ENCODE measurements at places on chromosomes 3 and 15. TPM values are rescaled to one million over a fixed set of nuclear protein-coding genes. Genes with fewer than 3 reads are reported as not detected.

- DNase-seq, result no peak
Measured at GRCh38 chr3:45054196-45054857, 28.2 kb downstream of the CLEC3B start.

DNA sequence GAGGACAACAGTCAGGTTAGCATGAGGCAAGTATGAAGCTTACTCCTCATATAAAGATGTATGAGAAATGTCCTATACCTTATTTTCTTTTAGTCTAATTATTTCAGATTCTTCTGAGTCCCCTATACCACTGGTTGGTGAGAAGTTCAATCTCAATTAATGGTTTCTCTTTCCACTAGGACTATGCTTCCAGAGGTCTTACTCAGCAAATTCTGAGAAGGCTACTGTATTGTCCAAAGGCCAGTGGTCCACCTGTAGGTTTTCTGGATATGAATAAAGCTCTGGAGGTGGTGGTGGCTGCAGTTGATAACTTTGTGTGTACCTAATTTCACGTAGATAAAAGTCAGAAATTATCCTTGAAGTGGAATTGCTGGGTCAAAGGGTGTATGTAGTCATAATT lies 149.4 kb downstream of the EPHB1 start:
- DNase-seq, result no peak

GRCh38 chr3:34013818-34014570 lies 215.6 kb downstream of the PDCD6IP start:
- no peak for DNase-seq

DYNLT2B gene
- polyA plus RNA-seq, result 18.4 TPM

GRCh38 chr15:55241186-55241585 lies 44.4 kb upstream of the RSL24D1 start:
- no peak for DNase-seq

GRCh38 chr3:9955611-9956352 lies 3.6 kb upstream of the PRRT3 start:
- DNase-seq, result no peak

- no peak for DNase-seq
Measured at GRCh38 chr15:89329329-89330084, 5.1 kb downstream of the POLG start.

DNA sequence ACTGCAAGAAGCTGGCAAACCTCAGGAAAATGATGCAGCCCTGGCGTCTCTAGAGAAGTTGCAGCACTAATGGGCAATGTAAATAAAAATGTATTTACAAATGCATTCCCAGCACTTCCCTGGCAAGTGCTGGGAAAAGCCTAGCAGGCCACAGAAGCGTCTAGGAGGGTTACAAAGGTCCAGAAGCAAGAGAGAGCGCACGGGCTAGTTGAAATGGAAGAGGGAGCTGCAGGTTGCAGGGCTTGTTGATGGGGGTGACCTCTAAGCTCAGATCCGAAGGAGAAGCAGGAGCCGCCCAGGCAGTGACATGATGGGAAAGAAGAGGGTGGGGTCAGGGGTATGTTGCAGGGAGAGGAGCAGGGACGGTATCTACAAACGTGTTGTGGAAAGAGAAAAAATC lies 2.7 kb upstream of the KNL1 start:
- DNase-seq, result no peak

- DNase-seq, result no peak
Measured at GRCh38 chr3:112085735-112086075, 484 bp upstream of the C3orf52 start.

DNA sequence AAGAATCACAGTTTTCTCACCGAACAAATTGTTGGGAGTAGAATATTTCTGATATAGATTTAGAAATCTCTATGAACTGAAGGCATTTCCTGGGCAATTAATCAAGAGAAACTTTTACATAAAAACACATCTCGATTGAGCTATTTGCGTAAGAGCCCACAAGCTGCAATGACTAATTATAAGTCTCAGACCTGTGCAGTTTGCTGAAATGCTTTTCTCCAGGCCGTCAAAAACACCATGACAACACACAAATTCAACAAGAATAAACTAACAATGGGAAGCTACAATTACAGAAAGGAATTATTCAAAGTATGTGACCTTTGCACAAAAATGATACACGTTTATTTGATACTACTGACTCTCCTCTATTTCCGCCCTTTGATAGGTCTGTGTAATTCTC lies 481.2 kb upstream of the WNT5A start:
- peak; percentile 7 for DNase-seq

- peak; percentile 34 for DNase-seq
Measured at GRCh38 chr3:94185753-94186152, 122.9 kb downstream of the NSUN3 start.

GALNT15 gene
- 0.05 TPM for polyA plus RNA-seq

GRCh38 chr15:60591496-60592370 lies 112.8 kb upstream of the ICE2 start:
- peak; percentile 39 for DNase-seq

PDZRN3 gene
- 0.95 TPM for polyA plus RNA-seq

CIB2 gene
- polyA plus RNA-seq, result 3.9 TPM

Measured in mammary epithelial cell (primary cell).